ENCODE measurements at places on chromosomes 3 and 15. TPM values are rescaled to one million over a fixed set of nuclear protein-coding genes. Genes with fewer than 3 reads are reported as not detected.

The NR2E3 gene
- total RNA-seq = 0.14 TPM

The PLA2G4E gene
- not detected for total RNA-seq

The TMED3 gene
- total RNA-seq = 198 TPM

The IL17RC gene
- 24.7 TPM for total RNA-seq

The OR5H6 gene
- not detected for total RNA-seq

The SLC51B gene
- 2.0 TPM for total RNA-seq

The TRPM1 gene
- total RNA-seq = not detected

The USP50 gene
- 0.28 TPM for total RNA-seq

The RARRES1 gene
- 166 TPM for total RNA-seq

The P2RY13 gene
- total RNA-seq = not detected

The IL17RE gene
- 0.14 TPM for total RNA-seq

The RYR3 gene
- total RNA-seq = 0.09 TPM

The TGM5 gene
- not detected for total RNA-seq

The TRIM42 gene
- not detected for total RNA-seq

The LYZL4 gene
- not detected for total RNA-seq

All from smooth muscle cell of bladder (primary cell).